ENCODE measurements at places on chromosomes 7 and 10.

- peak; percentile 77 for DNase-seq
Measured at GRCh38 chr10:70053841-70054288, 1.2 kb downstream of the MACROH2A2 start.

- no peak for DNase-seq
Measured at GRCh38 chr7:103622274-103622673, 176.3 kb upstream of the SLC26A5 start.

- no peak for DNase-seq
Measured at GRCh38 chr7:17677408-17677807, 262.9 kb downstream of the SNX13 start.

DNA sequence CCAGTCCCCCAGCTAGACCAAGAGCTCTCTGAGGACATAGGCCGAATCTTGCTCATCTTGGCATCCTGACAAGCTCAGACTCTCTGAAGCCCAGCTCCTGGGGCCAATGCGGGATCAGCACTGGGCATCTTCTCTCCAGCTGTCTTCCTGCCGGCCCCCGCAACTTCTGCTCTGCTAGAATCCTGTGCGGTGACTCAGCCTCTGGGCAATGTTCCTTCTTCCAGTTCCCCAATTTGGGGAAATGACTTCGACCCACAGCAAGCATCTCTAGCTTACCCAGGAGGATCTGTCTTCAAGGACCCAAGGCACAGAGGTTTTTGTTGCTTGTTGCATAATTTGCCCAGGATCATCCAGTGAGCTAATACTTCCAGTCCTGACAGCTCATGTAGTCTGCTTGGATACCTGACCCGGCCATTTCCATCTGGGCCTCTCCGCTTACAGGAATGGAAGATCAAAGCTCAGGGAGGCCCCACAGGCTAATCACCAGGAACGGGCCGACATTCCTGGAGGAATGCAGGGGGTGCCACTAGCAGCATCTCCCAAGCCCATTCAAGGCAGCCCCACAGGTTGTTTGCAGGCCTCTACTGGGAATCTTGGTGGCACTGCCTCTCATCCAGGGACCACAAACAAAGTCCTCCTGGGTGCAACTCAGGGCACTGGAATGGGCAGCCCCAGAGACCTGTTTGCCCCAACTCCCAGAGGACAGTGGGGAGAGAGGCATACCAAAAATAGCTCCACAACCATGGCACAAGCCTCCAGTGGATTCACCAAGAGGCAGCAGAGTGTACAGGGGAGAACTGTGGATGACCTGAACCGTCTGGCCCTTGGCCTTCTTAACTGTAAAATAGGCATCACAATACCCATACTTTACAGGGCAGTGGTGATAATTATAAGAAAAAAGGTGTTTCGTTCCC lies 151.9 kb downstream of the NEURL1 start:
- DNase-seq = peak; percentile 17
